ENCODE measurements at places on chromosomes 16 and 17.
A peak's percentile ranks its signal among the peaks of the same experiment; 100 is the strongest.

- no peak for DNase-seq
These were observed 150.9 kb downstream of the MRM1 start for GRCh38 chr17:36752096-36752888.

- no peak for DNase-seq
These were observed 23.1 kb upstream of the DNAH17 start for GRCh38 chr17:78600181-78600721.

DNA sequence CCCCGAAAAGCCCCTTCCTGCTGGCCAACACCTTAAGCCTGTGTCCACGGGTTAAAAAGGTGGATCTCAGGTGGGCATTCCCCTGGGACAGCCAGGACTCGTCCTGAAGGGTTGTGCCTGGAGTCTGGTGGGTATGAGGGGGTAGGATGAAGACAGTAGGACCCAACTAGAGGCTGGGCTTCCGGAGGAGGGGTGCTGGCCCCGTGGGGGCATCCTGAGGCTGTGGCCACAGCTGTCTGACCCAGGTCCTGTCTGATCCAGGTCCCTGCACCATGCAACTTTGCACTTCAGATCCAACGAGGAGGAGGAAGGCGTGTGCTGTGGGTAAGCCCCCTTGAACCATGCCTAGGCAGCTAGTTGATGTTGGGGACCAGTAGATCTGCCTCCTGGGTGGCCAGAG, 37.6 kb upstream of the CPNE2 start:
- no peak for DNase-seq

DNA sequence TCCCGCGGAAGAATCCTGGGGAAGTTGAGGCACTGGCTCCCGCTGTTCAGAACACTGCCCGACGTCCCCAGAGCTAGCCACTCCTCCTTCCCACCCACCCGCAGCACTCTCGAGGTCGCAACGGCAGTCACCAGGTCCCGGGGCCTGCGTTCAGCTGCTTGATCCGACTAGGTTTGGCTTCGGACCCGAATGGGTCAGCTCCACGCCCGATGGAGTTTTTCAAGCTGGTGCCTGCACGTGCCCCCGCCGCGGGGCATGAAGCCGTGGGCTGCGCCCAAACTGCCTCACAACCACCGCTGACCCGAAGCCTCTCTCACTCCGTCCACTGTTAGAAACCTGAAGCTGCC, 12.4 kb upstream of the ODF4 start:
- no peak for DNase-seq

DNA sequence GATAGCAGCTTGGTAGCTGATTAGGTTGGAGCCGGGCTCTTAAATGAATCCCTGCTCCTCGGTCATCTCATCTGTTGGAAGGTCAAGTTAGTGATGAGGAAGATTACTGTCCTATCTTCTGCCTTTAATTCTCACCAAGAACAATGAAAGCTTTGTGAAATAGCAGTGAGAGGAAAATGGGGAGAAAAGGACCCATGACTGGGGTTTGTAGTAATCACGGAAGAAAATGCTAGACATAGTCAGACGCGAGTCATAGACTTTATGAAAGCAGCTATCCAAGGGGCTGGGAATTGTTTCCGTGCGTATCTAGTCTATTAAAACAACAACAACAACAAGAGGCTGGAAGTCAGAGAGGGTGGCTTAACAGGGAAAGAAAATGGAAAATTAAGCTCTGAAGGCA, 18.3 kb downstream of the PIK3R5 start:
- no peak for DNase-seq

DNA sequence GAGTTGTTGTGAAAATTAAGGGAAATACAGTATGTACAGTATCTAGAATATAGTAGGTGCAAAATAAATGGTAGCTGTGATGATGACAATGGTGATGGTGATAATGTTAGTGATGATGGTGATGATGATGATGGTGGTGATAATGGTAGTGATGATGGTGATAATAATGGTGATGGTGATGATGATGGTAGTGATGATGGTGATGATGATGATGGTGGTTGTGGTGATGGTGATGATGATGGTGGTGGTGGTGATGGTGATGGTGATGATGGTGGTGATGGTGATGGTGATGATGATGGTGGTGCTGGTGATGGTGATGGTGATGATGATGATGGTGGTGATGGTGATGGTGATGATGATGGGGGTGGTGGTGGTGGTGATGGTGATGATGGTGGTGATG, 91.3 kb upstream of the FOXF1 start:
- DNase-seq = no peak

DNA sequence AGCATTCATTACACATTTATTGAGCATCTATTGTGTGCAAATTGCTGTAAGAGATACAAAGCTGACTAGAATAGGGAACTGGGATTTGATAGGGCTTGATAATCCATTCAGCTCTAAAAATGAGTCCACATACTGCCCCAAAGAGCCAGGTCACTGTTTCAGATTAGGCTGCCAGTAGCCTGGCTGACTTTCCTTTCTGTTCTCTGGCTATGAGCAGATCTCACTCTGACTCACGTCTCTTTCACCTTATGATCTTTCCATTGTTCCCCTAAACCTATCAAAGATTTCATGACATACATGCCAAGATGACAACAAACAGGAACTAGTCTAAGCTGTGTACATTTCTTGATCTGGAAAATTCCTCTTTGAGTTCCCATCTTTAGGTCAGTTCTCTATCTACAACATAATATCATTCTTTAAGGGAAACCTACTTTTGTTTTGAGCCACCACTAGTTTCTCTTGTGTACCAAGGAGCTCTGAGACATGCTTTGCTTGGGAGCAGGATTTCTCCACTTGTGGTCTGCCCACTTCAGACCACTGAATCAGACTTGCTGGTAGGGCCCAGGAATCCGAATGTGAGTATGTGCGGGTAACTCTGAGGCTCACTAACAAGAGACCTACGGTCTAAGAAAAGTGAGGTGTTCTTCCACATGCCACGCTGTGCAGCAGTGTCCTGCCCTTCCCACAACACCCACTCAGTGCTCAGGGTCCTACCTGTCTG, 40.9 kb upstream of the ICAM2 start:
- peak; percentile 64 for DNase-seq

DNA sequence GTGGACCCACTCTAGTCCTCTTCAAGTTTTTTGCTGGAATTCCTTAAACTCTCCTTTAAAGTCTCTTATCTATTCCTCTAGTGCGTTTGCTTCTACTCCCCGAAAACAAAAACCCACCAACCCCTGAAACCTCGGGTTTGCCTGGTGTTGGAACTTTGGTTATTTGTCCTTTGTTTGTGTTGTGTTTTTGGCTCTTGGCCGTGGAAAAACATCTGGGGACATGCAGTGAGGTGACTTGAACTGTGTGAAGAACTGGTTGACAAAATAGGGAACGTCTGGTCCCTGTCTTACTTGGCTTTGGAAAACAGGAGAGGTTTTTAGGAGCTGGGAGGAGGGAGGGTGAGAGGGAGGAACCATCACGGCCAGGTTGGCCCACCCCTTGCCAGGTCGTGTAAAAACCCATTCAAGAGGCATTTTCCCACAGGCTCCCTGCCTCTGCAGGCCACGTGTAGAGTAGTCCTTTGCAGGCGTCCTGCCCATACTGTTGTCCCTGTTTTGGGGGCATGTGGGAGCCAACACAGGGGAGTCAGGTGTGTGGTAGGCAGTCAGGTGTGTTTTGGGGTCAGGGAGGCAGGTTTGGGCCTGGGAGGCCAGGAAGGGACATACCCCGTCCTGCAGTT, 169.3 kb downstream of the RAB11FIP4 start:
- DNase-seq = no peak

DNA sequence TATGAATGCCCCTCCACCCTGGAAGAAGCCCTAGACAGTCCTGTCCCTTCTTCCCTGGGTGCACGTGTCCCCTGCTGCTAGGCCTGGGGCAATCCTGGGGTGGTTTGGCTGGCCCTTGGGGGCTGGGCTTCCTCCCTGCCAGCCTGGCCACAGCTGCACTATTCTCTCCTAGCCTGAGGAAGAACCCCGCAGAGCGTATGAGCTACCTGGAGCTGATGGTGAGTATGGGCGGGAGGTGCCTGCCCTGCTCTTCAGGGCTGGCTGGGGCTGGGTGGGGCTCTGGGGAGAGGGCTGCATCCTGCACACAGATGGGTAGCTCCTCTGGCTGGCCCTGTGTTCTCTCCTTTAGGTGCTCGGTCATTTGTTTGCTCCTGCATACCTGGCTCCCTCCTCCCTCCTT, 28.8 kb downstream of the MAP2K3 start:
- no peak for DNase-seq

- DNase-seq = no peak
These were observed 673.6 kb downstream of the HS3ST4 start for GRCh38 chr16:26365161-26365940.

- no peak for DNase-seq
These were observed 27.7 kb downstream of the CSNK2A2 start for GRCh38 chr16:58170223-58170622.

- DNase-seq = no peak
These were observed 5.8 kb downstream of the PRSS27 start for GRCh38 chr16:2713985-2714774.

- DNase-seq = no peak
These were observed 214.0 kb downstream of the CPPED1 start for GRCh38 chr16:12589676-12590075.

- no peak for DNase-seq
These were observed 38.1 kb downstream of the WSB1 start for GRCh38 chr17:27332047-27332393.

GRCh38 chr16:56944954-56945839, 13.3 kb downstream of the HERPUD1 start:
- DNase-seq = no peak

- peak; percentile 74 for DNase-seq
These were observed 1.3 kb upstream of the SOCS1 start for GRCh38 chr16:11257131-11257938.

- no peak for DNase-seq
These were observed 603.4 kb upstream of the CDH11 start for GRCh38 chr16:65725156-65725845.

- no peak for DNase-seq
These were observed 5.0 kb downstream of the STAT5B start for GRCh38 chr17:42271006-42271778.

DNA sequence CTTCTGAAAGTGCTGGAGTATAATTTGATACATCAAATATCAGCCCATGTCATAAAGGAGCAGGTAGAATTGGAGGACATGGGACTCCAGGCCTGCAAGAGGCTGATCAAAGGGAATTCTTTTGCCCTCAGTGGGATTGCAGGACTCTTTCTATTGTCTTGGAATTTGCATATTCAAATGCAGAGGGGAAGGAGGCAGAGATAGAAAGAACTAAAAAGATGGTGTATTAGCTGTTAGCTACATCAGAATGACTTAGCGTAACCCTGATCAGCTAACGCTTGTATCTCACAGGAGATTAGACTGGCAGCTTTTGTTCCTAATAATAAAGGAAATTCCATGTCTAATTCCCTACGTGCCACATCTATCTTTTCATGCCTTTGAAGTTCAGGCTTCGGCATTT, 1014.7 kb upstream of the RBFOX1 start:
- no peak for DNase-seq

DNA sequence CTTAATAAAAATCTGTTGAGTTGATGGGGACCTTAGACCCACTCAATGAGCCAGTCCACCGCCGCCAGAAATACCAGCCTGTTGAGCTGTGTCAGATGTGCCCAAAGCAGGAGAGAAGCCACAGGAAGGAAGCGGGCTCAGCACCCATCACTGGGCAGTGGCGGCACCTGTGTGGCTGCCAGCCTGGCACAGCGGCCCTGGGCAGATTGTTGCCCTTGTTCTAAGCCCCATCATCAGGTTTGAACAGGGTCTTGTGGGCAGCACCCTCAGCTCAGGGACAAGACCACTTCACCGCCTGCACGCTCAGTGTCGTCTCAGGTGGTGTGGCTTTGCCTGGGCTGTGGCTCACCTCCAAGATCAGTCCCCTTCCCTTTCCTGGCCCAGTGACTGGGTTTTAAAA, 9.3 kb downstream of the ENDOV start:
- no peak for DNase-seq

GRCh38 chr16:15482068-15482747, 47.8 kb downstream of the BMERB1 start:
- DNase-seq = no peak

DNA sequence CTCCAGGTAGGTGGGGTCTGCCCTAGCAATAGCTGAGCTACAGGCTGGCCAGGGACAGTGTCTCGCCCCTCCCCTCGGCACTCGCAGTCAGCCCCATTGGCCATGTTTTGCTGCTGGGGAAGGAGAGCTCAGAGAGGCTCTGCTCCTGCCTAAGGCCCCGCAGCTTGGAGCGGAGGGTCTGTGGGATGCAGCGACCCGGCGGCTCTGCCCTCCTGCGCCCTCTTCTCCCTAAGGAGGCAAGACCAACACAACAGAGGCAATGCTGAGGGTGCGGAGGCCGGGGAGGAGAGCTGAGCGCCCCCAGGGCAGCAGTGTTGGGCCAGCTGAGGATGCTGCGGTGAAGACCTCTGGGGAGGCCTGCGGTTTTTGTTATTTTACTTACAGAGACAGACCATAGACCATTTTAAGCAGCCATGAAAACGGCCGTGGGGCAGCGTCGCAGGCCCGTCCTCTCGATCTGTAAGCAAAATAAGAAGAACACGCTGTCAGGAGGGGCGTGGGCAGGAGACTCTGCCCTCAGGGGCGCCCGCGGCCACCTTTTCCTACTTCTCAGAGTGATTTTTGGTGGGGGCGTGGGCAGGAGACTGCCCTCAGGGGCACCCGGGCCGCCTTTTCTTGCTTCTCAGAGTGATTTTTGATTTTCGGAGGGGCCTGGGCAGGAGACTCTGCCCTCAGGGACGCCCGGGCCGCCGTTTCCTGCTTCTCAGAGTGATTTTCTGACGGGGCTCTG, 31.4 kb upstream of the PABPN1L start:
- DNase-seq = no peak

DNA sequence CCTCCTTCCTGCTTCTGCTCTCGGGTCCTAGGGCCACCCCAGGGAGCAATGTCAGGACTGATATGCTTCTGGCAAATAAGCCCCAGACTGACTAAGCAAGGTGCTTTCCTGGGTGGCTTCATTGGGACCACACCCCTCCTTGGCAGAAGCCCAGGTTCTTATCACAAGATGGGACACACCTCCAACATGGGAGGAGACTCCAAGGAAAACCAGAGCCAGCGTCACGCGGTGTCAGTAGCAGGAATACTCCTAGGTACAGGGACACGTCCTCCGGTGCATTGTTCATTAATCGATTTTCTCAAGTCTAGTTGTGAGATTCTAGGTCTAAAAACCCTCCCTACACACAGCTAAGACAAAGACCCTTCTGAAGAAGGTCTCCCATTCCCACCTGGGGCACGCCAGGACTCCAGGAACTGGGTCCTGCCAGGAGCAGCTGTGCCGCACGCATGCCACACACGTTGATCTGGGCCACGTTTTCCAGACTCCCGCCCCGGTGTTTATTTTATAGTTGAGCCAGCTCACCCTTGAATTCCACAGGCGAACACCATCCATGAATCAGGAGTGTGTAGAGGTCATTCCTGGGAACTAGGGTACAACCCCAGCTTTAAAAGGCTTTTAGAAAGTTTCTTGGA, 30.8 kb downstream of the FA2H start:
- no peak for DNase-seq

- no peak for DNase-seq
These were observed 75.8 kb downstream of the WWOX start for GRCh38 chr16:78175287-78175686.

GRCh38 chr16:47132308-47132707, 11.4 kb downstream of the NETO2 start:
- no peak for DNase-seq

Data from GM13977 (cell line).